ENCODE measurements at places on chromosomes 11 and 22. TPM values are rescaled to one million over a fixed set of nuclear protein-coding genes. Genes with fewer than 3 reads are reported as not detected.

APLNR gene
- not detected for total RNA-seq

GRCh38 chr11:92750794-92751193, 218.7 kb upstream of the MTNR1B start:
- DNase-seq = no peak
- no peaks in the 10 kb centered on the region for H3K4me1 ChIP-seq
- no peak overlapping the region for H3K4me3 ChIP-seq
- no peak overlapping the region for H3K27ac ChIP-seq
- H3K27me3 ChIP-seq = no peaks in the 10 kb centered on the region
- no peaks in the 10 kb centered on the region for H3K36me3 ChIP-seq

- DNase-seq = no peak
- H3K36me3 ChIP-seq = no peaks in the 10 kb centered on the region
- no peak overlapping the region for H3K27ac ChIP-seq
- H3K4me1 ChIP-seq = peaks cover 16% of the 10 kb centered on the region
Observed at GRCh38 chr11:94513091-94513490, 830 bp downstream of the C11orf97 start.

GRCh38 chr11:68309621-68310185, 2.7 kb upstream of the LRP5 start:
- H3K4me3 ChIP-seq = no peak overlapping the region
- H3K4me1 ChIP-seq = no peaks in the 10 kb centered on the region
- no peaks in the 10 kb centered on the region for H3K36me3 ChIP-seq
- no peak overlapping the region for H3K27ac ChIP-seq
- no peaks in the 10 kb centered on the region for H3K27me3 ChIP-seq
- no peak for DNase-seq

DNA sequence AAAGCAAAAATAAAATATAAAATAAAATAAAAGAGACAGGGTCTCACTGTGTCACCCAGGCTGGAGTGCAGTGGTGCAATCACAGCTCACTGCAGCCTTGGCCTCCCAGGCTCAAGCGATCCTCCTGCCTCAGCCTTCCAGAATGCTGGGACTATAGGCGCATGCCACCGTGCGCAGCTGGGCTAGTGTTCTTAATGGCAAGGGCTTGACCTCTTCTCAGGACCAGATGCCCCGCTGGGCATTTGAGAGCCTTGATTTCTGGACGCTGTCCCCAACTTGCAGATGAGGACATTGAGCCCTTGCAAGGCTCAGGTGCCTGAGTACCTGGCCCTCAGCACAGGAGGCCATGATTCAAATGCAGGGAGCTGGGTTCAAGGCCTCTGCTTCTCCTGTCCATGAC, 82.6 kb downstream of the DHCR7 start:
- no peak for DNase-seq
- H3K36me3 ChIP-seq = no peaks in the 10 kb centered on the region
- no peak overlapping the region for H3K27ac ChIP-seq
- H3K4me3 ChIP-seq = no peak overlapping the region

GRCh38 chr22:46620588-46621242, 529 bp downstream of the GRAMD4 start:
- no peak overlapping the region for H3K27ac ChIP-seq
- no peak for DNase-seq
- H3K4me1 ChIP-seq = peaks cover 42% of the 10 kb centered on the region
- H3K4me3 ChIP-seq = no peak overlapping the region

GRCh38 chr11:121829159-121829643, 286.8 kb downstream of the BLID start:
- no peaks in the 10 kb centered on the region for H3K36me3 ChIP-seq
- no peaks in the 10 kb centered on the region for H3K4me1 ChIP-seq
- H3K4me3 ChIP-seq = no peak overlapping the region
- no peaks in the 10 kb centered on the region for H3K27me3 ChIP-seq
- no peak for DNase-seq

GRCh38 chr11:84963240-84963639, 663.9 kb downstream of the DLG2 start:
- H3K4me1 ChIP-seq = no peaks in the 10 kb centered on the region
- DNase-seq = no peak
- H3K27me3 ChIP-seq = no peaks in the 10 kb centered on the region

All from Karpas-422 (cell line).